ENCODE measurements at places on chromosomes 4 and X.

DNA sequence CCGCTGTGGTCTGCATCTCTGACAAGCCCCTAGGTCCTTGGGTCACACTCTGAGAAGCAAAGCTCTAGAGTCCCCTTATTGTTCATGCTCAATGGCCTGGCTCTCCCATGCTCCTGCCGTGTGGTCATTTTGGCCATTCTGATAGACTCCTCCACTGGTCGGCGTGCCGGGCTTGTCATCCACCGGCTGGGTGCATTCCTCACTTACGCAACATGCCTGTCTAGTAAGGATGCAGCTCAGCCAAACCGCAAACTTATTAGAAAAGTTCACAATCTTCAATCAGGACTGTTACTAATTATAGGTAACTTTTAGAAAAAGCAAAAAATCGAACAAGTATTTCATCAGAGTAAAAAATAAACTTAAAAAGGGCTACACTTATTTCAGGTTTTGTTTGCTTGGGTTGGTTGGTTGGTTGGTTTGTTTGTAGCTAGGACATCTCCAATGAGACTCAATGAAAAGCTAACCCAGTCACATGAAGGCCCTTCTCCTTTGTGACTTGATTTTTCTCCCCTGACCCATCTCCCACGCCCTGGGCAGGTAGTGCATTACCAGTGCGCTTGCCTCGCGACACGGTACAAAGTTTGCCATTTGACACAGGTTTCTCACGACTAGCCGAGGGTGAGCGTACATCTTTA is 41.0 kb downstream of the IRF2 start:
- DNase-seq = no peak

DNA sequence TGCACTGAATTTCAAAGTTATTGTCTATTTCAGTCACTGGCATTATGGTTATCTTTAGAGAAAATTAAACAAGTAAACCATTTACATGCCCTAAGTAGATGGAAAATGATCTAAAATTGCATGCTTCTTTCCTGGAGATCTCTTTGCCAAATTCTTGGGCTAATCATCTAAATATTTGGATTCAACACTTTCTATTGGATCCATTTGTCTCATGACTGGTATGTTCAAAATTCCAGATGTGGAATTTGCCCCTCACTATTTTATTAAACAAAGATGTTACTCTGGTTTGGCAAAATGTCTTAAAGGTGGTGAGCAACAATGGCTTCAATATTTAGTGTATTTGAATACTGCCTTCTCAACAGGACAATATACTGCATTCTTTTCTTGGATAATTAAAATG is 147.5 kb upstream of the CASK start:
- no peak for DNase-seq

GRCh38 chr4:92059615-92060014 is 244.2 kb upstream of the GRID2 start:
- no peak for DNase-seq

GRCh38 chr4:22220965-22221364 is 272.4 kb upstream of the KCNIP4 start:
- no peak for DNase-seq

GRCh38 chrX:46959985-46960700 is 47.9 kb downstream of the JADE3 start:
- DNase-seq = no peak

DNA sequence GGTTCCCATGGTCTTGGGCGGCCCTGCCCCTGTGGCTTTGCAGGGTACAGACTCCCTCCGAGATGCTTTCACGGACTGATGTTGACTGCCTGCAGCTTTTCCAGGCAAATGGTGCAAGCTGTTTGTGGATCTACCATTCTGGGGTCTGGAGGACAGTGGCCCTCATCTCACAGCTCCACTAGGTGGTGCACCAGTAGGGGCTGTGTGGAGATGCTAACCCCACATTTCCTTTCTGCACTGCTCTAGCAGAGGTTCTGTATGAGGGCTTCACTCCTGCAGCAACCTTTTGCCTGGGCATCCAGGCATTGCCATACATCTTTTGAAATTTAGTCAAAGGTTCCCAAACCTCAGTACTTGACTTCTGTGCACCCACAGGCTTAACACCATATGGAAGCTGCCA is 176.1 kb downstream of the DCAF12L1 start:
- no peak for DNase-seq
